Activated effector memory CD4-positive, alpha-beta T cell treated with anti-CD3 and anti-CD28 coated beads, Interleukin-2, amount 50 U/mL, for 16 hours (primary cell): ENCODE measurements at places on chromosomes 7 and 10.

DNA sequence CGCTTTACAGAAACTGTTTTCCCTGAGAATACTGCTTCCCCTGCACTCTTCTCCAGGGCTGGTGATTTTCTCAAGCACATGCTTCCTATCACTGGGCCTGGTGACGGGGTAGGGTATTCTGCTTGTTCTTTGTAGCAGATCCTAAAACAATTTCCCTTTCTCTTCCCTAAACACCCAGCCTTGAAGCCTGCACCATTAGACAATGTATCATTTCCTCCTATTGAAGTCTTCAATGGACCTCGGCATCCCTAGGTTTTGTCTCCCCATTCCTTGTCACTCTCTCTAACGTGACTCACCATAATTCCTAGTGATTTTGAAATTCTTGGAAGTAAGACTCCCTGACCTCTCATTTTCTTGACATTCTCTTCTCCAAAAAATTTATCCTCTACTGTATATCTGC lies 109.5 kb upstream of the GHITM start:
- DNase-seq: no peak

DNA sequence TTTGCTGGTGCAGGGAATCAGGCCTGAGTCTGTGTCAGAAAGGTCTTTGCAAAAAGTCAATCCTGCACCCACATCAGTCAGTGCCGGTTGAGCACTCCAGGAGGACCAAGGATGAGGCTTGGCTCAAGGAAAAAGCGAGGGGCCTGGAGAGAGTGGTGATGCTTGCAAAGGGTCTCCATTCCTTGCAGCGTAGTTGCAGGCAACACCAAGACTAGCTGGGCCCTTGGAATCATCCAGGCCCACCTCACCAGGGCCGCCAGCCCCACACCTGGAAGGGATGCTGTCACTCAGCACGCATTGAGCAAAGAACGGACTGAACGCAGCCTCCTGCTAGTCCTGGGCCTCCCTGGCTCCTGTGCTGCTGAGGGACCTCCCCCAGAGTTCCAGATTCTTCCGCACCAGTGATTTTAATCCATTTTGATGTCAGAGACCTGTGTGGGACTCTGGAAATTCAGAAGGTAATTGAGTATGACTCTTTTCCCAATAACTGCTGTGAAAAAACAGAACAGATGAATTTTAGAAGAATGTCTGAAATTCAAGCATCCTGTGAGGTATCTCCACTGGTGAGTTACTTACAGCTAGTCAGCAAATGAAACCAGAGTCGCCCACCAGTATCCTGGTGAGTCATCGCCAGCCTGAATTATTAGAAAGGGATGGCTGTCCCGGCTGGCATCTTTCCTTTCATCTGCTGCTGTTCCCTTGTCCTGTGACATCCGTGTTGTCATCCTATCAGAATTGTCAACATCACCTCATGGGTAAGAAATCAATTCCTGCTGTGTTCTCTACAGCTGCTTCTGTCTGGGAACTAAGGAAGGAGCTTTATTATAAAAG lies 150.8 kb upstream of the NPS start:
- DNase-seq: no peak

GRCh38 chr7:1993031-1993695 lies 239.6 kb downstream of the MAD1L1 start:
- no peak for DNase-seq

GRCh38 chr7:151601521-151602305 lies 82.0 kb upstream of the RHEB start:
- DNase-seq: peak; percentile 33

DNA sequence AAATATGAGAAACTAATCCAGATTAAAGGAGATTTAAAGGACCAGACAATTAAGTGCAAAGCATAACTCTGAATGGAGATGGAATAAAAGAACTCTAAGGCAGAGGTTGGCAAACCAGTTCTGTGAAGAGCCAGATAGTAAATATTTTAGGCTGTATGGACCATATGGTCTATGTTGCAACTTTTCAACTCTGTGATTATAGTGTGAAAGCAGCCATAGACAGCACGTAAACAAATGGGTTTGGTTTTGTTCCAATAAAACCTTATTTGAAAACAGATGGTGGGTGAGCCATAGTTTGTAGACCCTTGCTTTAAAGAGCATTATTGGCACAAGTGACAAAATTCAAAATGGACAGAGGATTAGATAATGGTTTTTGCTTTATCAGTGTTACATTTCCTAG lies 884.1 kb downstream of the CCSER2 start:
- DNase-seq: no peak

DNA sequence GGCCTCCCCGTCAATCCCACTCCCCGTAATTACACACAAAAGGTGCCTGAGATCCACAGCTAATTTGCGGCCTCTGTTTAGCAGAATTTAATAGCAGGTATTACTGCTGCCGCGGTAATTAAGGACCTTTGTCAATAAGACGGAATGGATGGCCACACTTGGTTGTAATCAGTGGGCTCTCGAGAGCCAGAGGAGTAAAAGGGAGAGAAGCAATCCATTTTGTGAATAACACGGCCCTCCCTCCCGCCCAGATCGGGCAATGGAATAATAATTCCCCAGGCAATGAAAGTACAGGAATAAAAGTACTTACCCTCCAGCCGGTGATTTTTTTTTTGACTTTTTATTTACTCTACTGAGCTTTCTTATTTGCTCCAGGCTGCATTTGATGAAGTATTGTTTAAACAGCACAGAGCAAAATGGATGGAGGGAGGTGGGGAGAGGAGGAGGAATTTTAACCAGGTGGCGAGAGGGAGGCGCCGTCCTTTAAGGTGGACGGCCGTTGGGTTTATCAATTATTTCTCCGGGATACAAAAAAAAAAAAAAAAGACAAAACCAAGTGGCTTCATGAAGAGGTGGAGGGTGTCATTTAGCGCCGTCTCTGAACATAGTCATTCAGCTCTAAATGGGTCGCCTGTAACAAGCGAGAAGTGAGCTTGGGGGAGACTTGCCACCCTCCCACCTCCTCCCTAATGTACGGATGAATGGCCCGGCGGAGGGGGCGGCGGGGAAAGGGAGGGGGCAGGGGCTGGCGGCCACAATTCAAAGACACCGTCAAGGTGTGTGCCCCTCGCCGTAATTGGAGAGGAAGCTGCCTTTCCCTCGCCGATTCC lies 120.3 kb downstream of the BUB3 start:
- no peak for DNase-seq

GRCh38 chr10:121710207-121710606 lies 112.0 kb upstream of the FGFR2 start:
- no peak for DNase-seq

DNA sequence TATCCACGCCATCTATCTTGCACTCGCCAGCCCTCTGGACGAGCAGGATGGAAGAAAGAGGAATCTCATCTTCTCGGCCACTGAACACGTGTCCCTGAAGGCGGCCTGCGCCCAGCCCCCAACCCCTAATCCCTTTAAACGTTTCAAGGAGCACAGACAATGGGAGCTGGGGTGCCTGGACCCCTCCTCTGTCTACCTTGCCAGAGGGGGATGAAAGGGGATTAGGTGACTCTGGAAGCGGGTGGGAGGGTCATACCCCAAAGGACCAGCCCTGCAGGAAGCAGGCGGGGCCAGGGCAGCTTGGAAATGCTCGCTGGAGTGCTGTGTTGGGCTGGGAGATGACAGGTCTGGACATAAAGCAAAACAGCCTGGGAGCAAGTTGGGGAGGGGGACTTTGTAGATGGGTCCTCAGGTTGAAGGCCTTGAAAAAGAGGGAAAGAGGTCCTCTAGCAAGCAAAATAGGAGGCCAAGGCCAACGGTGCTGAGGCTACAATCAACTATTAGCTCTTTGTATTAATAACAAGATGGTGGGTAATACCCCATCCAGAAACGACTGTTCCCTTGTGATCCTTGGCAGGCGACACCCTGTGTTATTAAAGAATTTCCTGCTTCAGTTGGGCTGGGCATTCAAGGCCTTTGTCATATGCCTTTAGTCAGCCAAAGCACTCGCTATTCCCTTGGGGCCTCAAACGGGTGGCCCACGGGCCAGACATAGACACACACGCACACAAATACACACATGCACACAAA lies 126.5 kb upstream of the UNC5B start:
- peak; percentile 37 for DNase-seq

- DNase-seq: no peak
Observed at GRCh38 chr7:3488829-3489228, 187.8 kb downstream of the SDK1 start.

GRCh38 chr10:114239994-114240345 lies 916 bp downstream of the VWA2 start:
- no peak for DNase-seq

DNA sequence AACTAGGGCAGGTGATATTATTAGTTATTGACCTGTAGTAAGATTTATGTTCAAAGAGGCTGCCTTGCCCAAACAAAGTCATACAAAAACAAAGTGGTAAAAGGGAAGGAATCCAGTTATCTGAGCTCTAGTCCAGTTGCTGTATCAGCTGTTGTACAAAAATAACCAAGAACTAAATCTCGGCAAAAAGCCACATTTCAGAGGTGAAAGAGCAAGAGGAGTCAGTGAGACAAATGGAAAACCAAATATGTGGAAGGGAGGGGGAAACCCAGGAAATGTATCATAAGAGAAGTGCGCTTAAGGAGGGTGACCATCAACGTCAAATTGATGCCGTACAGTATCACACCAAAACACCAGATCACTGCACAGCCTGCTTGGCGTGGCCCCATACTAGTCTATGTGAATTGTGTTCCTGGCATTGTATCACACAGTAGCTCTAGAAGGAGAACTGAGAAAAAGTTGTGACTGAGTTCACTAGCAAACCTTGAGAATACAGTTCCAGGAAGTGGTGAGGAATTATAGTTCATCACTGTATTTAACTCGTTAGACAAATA lies 6.4 kb downstream of the AGBL3 start:
- no peak for DNase-seq

DNA sequence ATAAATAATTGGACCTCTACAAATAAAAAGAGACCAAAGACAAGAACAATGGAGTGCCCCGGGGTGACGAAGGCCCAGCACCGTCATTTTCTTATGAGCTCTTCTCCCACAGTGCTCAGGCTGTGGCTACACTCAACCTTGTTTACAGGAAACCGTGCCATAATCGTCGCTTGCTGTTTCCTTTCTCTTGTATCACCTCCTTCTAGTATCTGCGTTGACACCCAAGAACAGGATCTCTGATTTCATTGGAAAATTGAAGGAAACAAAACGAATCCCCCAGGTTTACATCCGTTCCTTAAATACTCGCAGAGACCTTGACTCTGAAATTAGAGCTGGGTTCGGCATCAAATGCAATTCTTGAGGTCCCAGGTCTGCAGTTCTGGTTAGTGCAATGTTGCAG lies 1.7 kb upstream of the IGFBP3 start:
- no peak for DNase-seq

DNA sequence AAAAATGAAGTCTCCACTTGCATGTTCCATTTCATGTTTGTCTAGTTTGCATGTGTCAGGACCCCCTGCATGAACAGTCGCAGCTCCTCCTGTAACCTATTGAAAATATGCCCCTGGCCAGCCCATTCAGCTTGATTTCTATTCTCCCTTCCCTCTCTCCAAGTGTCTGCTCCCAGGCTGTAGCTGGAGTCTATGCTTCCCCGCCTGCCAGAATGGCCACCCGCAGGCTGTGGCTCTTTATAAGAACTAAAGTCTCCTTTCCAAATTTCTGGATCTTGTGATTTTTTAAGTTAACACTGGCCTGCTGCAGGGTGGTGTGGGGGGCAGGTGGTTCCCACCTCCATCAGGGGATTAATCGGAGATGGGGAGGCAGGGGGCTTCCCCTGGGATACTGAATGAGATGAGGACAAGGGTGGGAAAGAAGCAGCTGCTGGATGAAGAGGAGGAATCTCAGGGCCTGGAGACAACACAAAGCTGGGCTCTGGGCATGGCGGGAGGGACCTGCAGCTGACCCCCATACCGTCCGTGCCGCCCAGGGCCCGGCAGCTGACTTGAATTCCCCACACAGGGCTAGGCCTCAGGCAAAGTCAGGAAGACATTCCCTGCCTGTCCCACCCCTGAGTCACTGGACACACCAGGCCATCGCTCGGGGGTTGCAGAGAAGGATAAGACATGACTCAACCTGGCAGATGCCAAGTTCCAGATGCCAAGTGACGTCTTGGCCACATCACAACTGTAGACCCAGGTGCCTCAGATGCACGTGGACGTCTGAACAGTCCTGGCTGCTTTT lies 399.5 kb upstream of the FOXK1 start:
- no peak for DNase-seq

GRCh38 chr10:24715246-24715769 lies 8.4 kb downstream of the ARHGAP21 start:
- DNase-seq: no peak

GRCh38 chr7:158782761-158783401 lies 46.4 kb downstream of the ESYT2 start:
- no peak for DNase-seq

DNA sequence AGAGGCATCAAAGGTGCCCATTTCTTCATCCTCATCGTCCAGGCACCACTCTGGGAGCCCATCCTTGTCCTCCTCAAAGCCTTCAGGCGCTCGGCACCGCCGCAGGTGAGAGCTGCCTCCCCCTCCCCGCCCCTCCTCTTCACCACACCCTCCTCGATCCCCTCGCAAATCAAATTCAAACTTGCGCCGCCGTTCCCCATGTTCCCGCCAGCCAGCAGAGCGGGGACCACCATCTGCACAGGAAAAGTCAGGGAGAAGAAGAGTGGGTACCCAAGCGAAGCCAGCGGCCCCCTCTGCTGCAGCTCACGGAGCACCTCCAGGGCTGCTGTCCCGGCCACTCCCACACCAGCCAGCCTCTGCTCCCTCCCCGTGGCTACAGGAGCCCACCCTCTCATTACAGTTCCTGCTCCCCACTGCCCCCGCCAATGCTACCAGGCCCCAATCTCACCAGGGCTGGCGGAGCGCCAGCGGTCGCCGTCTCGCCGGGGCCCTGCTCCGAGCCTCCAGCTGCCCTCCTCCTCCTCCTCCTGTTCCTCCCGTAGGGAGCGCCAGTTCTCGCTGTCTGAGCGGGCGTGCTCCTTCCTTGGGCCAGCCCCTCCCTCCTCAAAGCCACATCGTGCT lies 7.7 kb downstream of the GIGYF1 start:
- DNase-seq: no peak

DNA sequence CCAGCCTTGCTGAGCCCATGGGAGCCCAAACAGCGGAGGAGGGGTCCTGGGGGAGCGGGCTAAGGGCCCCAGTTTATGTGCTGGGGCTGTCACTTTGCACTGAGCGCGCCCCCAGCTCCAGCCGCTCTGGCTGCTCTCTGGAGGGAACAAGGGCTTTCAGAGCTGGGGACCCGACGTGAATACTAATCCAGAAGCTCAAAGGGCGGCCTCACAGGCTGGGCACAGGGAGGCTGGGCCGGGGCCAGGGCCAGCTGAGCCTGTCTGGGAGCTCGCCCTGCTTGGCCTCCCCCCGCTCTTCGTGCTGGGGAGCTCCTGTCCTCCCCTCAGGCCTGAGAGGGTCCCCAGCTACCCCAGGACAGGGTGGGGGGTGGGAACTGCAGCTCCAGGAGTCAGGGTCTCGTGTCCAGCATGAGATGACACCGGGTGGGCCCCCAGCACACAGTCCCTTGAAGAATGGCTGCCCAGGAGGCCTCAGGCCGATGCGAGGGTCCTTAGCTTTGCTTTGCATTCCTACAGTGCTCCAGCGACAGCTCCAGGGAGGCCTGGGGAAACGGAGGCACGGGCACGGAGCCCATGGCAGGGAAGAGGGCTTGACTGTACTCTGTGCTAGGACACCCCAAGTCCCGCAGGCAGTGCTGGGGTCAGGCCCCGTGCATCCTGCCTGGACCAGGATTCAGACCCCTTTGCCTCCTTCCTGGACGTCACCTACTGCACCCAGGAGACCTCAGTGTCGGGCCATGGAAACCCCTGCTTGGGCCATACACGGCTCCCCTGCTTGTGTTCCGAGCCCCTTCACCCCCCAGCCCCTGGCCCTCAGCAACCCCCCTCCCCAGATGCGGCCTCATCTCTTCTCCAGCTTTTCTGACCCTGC lies 5.8 kb upstream of the AMZ1 start:
- no peak for DNase-seq
